Smooth muscle cell of the umbilical artery (primary cell): ENCODE measurements at places on chromosomes 7 and 10. TPM values are rescaled to one million over a fixed set of nuclear protein-coding genes. Genes with fewer than 3 reads are reported as not detected.

PIK3CG gene
- total RNA-seq = not detected in 2 replicates

NOS3 gene
- 2.1 and 6.5 TPM in 2 replicates for total RNA-seq

ATOH7 gene
- not detected in 2 replicates for total RNA-seq

CDHR1 gene
- total RNA-seq = under 0.01 and 0.18 TPM in 2 replicates

WAPL gene
- total RNA-seq = 44.8 and 57.8 TPM in 2 replicates
